Natural killer cell (primary cell): ENCODE measurements at places on chromosomes 13 and 19.

DNA sequence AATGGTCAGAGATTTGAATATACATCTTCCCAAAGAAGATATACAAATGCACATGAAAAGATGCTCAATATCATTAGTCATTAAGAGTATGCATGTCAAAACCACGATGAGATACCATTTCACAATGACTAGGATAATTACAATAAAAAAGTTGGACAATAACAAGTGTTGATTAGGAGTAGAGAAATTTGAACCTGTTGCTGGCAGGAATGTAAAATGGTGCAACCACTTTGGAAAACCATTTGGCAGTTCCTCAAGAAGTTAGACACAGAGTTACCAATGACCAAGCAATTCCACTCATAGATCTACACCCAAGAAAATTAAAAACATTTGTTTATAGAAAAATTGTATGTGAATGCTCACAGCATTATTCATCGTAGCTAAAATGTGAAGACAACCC, 33.2 kb upstream of the STARD13 start:
- DNase-seq: no peak

GRCh38 chr13:79389026-79389425, 17.0 kb downstream of the RBM26 start:
- no peak for DNase-seq

DNA sequence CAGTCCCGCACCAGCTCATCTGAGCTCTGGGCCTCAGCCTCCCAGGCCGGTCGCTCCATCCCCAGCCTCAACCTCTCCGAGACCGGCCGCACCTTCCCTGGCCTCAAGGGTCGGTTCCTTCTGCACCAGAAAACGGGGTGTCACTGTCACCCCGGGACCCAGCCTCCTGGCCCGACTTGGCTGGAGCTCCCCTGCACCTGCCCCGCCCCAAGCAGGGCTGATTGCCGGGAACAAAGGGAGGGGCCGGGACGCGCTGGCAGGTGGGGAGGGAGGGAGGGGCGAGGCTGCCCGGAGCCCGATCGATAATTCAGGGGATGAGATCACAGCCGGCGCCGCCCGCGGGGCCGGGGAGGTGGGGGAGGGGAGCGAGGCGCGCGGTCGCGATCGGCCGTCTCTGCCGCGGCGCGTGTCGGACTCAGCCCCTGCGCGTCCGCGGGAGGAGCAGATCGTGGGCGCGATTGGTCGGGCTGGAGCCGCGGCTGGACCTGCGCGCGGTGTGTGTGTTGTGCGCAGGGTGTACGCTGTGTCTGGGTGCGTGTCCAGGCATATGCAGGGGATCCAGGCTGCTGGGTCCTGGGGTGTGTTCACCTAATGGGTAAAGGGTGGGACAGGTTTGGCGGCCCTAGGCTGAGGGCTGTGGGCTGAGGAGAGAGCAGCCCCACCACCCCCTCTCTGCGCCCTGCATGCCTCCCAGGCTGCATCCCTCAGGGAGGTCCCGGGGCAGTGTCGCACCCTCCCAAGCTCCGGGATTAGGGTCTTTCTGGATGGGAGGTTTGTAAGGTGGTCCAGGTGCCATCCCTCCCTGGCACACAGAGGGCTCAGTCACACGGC, 1.1 kb upstream of the SHC2 start:
- DNase-seq: no peak

DNA sequence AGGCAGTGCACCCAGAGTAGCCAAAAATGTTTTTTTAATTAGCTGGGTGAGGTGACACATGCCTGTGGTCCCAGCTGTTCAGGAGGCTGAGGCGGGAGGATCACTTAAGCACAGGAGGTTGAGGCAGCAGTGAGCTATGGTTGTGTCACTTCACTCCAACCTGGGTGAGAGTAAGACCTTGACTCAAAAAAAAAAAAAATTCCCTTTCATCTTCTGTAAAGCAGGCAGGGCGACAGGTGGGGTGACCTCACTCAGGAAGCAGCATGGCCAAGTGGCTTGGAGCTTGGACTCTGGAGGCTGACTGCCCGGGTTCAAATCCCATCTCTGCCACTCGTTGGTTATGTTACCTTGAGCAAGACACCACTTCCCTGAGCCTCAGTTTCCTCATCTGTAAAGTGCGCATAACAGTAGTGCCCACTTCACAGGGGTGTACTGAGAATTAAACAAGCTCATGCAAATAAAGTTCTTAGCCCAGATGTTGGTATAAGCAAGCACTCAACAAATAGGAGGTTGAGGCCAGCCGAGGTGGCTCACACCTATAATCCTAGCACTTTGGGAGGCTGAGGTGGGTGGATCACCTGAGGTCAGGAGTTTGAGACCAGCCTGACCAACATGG, 48.3 kb downstream of the MAP4K1 start:
- no peak for DNase-seq

GRCh38 chr13:30615866-30616541, 1.7 kb upstream of the USPL1 start:
- peak; percentile 62 for DNase-seq
